ENCODE measurements at places on chromosomes 12 and 14.

GRCh38 chr12:25712169-25712568 lies 159.1 kb upstream of the LMNTD1 start:
- DNase-seq = no peak
- no peak overlapping the region for H3K27ac ChIP-seq
- H3K4me1 ChIP-seq = peaks cover 2% of the 10 kb centered on the region
- H3K4me3 ChIP-seq = no peak overlapping the region

DNA sequence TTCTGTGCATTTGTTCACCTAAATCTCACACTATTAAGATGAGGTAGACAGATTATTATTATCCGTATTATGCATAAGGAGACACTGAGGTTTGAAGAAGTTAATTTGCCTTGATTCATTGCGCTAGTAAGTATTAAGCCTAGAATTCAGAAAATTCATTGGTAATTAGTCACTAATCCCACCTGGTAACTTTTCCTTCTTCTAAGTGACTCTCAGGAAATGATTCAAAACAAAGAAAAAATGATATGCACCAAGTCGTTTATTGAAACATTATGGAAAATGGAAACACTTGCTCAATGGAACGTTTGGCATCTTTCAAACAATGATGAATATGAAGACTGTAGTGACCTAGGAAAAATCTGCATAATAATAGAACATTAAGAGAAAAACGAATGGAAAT lies 15.2 kb downstream of the RFX4 start:
- H3K4me1 ChIP-seq = peaks cover 7% of the 10 kb centered on the region
- DNase-seq = no peak
- no peak overlapping the region for H3K27ac ChIP-seq
- peaks cover 46% of the 10 kb centered on the region for H3K27me3 ChIP-seq
- H3K4me3 ChIP-seq = no peak overlapping the region

- H3K4me1 ChIP-seq = peaks cover 29% of the 10 kb centered on the region
- H3K36me3 ChIP-seq = peaks cover 24% of the 10 kb centered on the region
Measured at GRCh38 chr12:120199025-120199424, 1.9 kb downstream of the RPLP0 start.

DNA sequence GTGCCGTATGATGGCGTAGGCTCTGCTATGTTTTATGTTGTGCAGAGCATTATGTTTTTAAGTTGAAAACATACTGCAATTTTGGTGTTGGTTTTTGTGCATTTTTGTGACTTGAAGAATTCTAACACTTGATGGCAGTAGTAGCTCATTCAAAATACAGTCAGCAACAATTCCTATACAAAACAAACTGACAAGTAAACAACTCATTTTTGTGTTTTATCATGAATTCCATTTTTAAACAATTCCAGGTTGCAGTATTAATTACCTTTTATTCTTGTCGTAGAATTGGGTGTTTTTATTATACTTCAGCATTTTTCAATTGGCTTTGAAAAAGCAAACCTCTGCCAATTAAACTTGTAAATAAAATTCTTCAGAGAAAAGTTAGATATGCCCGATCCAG lies 4.1 kb upstream of the CCER1 start:
- no peaks in the 10 kb centered on the region for H3K36me3 ChIP-seq
- no peak for DNase-seq
- no peak overlapping the region for H3K27ac ChIP-seq
- no peaks in the 10 kb centered on the region for H3K4me1 ChIP-seq
- peaks cover 6% of the 10 kb centered on the region for H3K27me3 ChIP-seq

DNA sequence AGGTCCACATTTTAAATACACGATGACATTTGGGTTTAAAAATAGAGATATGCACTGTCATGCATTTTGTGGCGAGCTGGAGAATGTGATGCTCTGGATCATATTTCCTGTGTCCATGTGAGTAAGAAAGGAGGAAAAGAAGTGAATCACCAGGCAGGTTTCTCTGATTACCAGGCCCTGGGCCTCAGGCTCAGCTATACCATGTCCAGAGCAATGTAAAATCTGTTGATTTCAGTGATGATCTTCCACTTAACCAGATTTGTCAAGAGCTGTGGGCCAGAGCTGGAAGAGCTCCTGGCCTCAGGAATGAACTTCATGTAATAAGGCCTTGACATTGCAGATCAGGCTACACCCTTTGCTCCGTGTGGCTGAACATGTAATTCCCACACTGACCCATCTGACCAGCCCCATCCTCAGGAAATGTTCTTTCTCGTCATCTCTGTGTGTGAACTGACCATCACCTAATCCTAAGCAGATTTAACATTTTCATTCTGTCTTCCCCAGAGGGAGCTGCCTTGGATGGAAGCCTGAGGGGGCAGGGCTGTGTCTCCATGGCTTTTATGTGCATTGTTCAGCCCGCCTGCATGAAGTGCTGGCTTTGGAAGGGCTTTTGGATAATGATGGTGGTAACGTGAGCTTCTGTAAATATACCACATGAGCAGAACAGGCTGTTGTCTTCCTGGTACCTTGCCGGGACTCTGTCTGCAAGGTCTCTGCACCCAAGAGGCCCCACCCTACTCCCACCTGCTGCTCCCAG lies 54.5 kb downstream of the CRACR2A start:
- peaks cover 34% of the 10 kb centered on the region for H3K36me3 ChIP-seq
- no peak overlapping the region for H3K4me3 ChIP-seq
- no peak overlapping the region for H3K27ac ChIP-seq
- peaks cover 7% of the 10 kb centered on the region for H3K4me1 ChIP-seq

GRCh38 chr14:23402296-23403138 lies 5.6 kb downstream of the MYH6 start:
- DNase-seq = no peak
- peaks cover 7% of the 10 kb centered on the region for H3K27me3 ChIP-seq

DNA sequence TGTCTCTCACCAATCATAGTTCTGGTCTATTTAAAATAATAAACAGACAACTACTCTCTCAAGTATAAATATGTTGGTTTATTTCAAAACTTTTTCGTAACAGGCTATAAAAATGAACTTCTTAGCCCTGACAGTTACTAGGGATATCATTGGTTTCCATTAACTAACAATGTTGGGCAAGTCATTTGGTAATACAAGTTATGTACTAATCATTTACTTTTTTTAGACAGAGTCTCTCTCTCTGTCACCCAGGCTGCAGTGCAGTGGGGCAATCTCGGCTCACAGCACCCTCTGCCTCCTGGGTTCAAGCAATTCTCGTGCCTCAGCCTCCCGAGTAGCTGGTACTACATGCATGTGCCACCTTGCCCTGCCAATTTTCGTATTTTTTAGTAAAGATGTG lies 14.6 kb upstream of the KANSL2 start:
- no peaks in the 10 kb centered on the region for H3K27me3 ChIP-seq
- DNase-seq = no peak
- H3K36me3 ChIP-seq = peaks cover 30% of the 10 kb centered on the region
- H3K27ac ChIP-seq = no peak overlapping the region

- no peak overlapping the region for H3K27ac ChIP-seq
- H3K4me3 ChIP-seq = no peak overlapping the region
- no peak for DNase-seq
- no peaks in the 10 kb centered on the region for H3K36me3 ChIP-seq
Measured at GRCh38 chr12:97398704-97399103, 63.9 kb upstream of the RMST start.

DNA sequence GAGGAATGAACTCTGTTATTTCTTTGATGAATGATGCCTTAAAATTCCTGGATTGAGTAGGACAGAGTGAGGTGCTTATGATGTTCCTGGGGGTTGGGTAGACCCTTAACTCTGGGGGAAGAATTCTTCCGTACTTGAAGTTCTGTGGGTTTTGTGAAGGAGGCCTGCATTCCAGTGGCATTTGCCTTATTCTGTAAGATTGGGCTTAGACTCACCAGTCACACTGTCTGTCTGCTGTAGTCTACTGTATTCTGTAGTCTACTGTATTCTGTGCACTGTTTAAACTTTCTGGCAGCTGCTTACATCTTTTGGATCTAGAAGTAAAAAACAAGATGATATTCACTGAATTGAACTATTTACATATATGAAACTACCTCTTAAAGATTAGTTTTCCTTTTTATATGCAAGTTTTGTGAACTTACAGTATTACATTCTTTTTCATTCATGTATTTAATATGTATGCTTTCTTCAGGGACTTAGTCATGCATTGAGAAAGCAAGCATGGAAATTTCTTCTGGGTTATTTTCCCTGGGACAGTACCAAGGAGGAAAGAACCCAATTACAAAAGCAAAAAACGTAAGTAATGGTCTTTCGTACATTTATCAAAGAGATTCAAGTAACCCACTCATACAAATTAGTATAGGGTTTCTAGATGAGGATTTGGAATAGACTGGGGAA lies 42.3 kb upstream of the TPH2 start:
- H3K4me3 ChIP-seq = no peak overlapping the region
- no peak overlapping the region for H3K27ac ChIP-seq
- H3K4me1 ChIP-seq = peaks cover 1% of the 10 kb centered on the region
- H3K36me3 ChIP-seq = peaks cover 27% of the 10 kb centered on the region

GRCh38 chr12:12447236-12447635 lies 90.4 kb downstream of the BORCS5 start:
- H3K27me3 ChIP-seq = no peaks in the 10 kb centered on the region
- H3K4me3 ChIP-seq = no peak overlapping the region
- H3K36me3 ChIP-seq = peaks cover 12% of the 10 kb centered on the region
- peaks cover 26% of the 10 kb centered on the region for H3K4me1 ChIP-seq
- no peak for DNase-seq
- no peak overlapping the region for H3K27ac ChIP-seq

DNA sequence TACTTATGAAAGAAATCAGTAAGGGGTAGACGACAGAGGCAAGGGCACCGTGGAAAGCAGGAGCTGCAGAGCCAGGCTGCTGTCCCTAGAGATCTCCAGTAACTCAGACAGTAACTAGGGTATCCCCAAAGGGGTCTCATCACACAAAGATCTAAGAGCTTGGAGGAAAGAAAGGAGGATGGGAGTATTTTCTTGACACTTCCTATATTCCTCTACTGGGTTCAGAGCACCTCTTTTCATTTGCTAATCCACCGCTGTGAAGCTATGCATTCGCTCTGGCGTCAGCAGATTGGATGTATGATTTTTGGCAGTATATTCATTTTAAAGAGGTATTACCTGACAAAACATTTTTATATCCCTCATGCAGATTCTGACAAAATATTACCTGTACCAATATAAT lies 12.6 kb downstream of the USP44 start:
- no peak for DNase-seq
- no peaks in the 10 kb centered on the region for H3K27me3 ChIP-seq
- H3K4me1 ChIP-seq = peaks cover 6% of the 10 kb centered on the region

DNA sequence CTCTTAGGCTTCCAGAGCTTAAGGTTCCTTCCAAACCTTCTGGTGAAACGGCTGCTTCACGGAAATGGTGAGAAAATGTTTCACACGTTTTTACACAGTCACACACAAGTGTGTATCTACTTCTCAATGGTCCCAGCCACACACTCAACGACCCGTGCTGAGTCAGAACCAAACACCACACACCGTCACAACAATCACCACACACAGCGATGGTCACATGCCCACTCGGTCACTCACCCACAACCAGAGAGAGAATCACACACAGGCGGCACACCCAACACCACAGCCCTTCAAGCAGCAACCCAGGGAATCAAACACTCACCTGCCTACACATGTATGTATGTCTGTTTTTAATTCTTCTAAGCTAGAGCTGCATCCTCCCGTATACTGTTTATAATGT lies 12.6 kb upstream of the PLEKHD1 start:
- peaks cover 2% of the 10 kb centered on the region for H3K4me1 ChIP-seq
- H3K27ac ChIP-seq = no peak overlapping the region
- no peak for DNase-seq

DNA sequence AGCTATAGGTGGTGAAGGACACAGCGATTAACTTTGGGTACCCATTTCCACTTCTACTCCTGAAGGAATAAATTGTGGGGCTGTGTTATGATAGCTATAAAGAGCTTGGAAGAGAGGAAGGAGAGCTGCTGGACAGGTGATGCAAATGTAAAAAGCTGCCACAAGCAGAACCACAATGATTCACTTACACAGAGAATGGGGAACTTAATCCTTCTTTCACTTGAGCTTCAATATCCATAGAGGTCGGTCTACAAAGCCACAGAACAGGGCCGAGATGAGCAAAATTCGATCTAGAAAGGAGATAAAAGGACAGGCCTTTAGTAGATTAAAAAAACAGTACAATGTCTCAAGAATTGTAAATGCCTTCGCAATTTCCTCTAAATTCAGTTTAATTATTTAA lies 831.1 kb downstream of the LRFN5 start:
- H3K27me3 ChIP-seq = no peaks in the 10 kb centered on the region
- no peaks in the 10 kb centered on the region for H3K36me3 ChIP-seq
- H3K4me1 ChIP-seq = no peaks in the 10 kb centered on the region
- H3K4me3 ChIP-seq = no peak overlapping the region
- no peak for DNase-seq

- H3K4me3 ChIP-seq = no peak overlapping the region
- peaks cover 7% of the 10 kb centered on the region for H3K27me3 ChIP-seq
- no peak overlapping the region for H3K27ac ChIP-seq
- no peaks in the 10 kb centered on the region for H3K4me1 ChIP-seq
- no peak for DNase-seq
- H3K36me3 ChIP-seq = no peaks in the 10 kb centered on the region
Measured at GRCh38 chr12:4984971-4985370, 58.7 kb upstream of the KCNA5 start.

All from activated naive CD8-positive, alpha-beta T cell treated with anti-CD3 and anti-CD28 coated beads, Interleukin-2, amount 10 ng/mL, durations not matched to agents 7 days and 5 days (primary cell).